ENCODE measurements at places on chromosomes 12 and 14.

DNA sequence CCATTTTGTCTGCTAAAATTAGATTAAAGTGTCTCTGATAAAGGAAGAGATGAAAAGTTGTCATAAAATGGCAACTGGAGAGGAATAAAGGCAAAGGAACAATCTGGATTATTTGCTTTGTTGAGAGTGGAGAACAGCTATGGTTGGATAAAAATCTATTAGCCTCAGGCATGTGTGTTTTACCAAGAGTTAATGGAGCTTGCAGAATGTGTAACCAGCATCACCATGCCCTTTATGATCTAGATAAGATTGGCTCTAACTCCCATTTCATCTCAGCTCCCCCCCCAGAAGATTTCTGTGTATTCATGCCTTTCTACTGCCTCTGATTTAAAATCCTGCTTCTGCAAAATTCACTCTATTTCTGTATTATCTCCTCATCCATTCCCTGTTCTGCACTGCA, 93.8 kb downstream of the GALC start:
- no peak for DNase-seq

DNA sequence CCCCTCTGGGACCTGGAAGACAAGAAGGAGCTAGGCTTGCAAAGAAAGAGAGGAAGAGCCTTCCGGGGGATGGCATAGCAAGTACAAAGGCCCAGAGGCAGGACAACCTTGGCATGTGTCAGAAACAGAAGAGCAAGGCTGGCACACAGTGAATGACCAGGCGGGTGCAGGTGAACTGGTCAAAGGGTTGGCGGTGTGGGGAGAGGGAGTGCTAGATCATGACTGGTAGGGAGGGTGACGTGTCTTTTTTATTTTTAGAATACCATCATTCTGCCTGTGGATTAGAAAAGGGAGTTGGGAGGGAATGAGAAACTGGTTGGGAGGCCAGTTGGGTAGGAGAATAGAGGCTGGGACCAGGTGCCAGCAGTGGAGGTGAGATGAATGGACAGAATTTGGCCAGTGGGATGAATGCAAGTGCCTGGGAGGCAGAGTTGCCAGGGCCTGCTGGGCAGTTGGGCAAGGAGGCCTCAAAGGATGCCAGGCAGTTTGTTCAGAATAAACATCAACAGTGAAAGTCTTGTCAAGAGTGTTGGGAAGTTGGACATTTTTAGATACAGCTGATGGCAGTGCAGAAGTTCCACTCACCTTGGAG, 168.3 kb downstream of the CACNA1C start:
- DNase-seq: no peak

GRCh38 chr12:89475203-89475990, 49.2 kb downstream of the GALNT4 start:
- no peak for DNase-seq

DNA sequence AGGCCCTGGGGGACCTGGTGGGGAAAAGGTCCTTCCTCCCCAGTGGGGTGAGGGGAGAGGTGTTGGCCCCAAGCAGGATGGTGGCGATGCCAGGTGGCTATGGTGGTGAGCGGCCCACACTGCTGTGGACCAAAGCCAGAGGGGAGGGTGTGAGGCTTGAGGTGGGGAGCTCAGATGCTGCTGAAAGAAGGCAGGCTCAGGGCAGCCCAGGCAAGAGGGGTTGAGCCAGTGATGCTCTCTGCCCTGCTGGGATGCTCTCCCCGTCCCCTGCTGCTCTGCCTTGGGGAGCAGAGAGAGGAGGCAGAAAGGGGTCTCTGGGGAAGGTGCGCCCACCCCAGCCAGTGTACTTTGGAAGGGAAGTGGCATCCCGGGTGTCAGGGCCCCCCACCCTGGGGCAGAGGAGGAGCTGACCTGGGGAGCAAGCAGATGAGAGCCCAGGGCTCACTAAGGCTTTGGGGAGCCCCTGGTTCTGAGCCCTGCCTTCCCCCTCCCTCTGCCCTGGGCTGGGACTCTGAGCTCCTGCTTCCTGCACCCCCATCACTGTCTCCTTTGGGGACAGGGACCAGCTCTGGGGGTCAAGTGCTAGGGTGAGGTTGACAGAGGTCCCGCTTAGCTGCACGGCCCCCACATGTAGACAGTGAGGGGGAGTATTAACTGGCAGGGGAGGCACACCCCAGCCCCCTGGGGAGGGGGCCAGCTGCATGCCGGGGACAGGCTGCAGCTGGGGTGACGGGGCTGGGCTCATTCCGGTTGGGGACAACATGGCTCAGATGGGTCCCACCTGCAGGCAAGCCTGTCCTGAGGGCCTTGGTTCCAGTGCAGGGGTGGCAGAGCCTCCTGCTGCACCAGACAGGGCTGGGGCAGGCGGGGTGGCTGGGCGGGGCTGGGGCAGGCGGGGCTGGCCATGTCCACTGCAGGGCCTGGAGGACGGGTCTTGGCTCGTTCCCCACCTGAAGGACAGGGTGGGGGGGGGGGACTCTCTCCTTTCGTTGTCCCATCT, 124.4 kb downstream of the KIF26A start:
- no peak for DNase-seq

DNA sequence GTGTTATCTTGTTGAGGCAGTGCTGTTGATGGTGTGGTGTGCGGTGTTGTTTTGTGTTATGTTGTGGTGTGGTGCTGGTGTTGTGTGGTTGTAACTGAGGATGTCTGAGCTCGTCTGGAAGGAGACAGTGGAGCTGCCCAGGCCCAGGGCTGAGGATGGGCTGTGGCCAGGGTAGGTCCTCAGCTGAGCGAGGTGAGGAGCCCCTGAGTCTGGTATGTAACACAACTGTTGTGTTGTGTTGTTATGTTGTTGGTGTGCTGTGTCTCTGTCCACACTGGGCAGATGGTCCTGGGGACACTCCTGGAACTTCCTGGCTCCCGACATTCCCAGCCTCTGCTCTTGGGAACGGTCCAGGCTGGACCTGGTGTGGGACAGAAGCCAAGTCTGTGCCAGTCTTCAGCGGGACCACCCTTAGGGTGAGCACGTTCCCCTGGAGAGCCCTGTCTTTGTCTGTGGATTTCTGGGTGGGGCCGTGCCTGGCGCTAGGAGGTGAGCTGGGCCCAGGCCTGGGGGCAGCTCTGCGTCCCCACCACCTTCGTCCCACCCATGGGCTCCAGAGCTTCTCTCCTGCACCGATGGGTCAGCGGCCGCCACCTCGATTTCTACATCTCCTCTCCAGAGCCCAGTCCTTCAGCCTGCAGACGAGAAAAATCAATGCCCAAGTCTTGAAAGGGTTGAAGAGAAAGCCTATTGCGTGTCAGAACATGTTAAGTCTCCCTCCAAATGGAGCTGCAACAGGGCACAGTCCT, 27.4 kb upstream of the SFSWAP start:
- DNase-seq: no peak

All from heart right ventricle (tissue), 16 donors.